Activated T-cell treated with anti-CD3 and anti-CD28 coated beads for 24 hours (primary cell): ENCODE measurements at places on chromosomes 2 and 18.

DNA sequence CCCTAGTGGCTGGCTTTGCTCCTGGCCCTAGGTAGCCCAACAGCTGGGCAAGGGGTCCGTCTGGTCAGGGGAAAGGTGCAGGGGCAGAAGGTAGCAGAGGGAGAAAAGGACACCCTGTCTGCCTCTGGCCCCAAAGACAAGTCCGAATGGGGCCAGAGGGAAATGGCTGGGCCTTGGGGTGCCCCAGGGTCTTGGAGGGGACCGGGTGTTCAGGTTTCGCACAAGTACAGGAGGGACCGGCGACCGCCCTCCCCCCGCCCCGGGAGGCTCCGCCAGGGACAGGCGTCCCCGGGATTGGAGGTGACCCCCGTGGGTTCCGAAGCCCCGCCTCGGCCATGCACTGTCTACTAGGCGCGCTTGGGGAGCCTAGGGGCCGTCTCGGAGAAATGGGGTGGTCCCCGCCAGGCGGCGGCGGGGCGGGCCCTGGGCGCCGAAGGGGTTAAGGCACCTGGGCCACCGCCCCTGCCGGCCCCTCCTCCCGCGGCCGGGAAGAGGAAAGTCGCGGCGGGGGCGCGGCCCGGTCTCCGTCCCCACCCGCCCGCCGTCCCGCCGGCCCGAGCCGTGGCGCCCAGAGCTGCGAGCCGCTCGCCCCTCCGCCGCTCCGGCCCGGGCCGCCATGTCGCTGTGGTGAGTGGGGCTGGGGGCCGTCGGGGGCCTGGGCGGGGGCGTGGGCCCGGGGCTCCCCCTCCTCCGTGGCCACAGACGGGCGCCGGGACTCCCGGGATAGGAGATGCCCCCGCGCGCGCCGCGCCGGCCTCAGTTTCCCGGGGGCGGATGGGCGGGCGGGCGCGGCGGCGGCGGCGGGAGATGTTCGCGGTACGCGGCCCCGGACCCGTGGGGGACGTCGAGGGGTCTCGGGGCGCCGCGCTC lies at the start of gene B3GNT7:
B3GNT7 (plus strand) TSS at position 523 of the 870 bp plus-strand sequence; CDS start at position 617, 94 bp downstream.
- no peak for DNase-seq

- DNase-seq: no peak
Observed at GRCh38 chr2:219124381-219125110, 36.1 kb downstream of the NHEJ1 start.

DNA sequence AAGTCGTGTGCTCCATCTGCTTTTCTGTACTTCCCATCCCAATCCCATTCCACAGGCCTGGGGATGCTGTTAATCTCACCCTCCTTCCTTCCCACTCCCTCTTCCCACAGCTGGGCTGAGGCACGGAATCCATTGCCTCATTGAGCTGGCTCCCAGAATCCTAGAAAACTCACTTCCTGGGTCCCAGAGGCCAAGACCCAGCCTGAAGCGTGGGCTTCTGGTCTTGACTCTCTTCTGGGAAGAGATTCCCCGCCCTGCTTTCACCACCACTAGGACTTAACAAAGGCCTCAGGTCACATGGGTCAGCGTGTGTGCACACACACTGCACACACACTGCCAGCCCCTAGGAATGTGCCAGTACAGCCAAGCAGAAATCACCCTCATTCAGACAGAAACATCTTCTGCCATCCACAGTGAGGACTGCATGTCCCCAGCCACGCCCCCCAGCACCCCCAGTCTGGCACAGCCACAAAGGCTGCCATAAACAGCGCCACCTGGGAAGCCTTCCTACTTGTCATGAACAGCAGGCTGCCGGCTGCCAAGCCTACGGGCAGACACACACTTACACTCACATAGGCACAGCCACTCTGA lies 165.8 kb downstream of the TNS1 start:
- no peak for DNase-seq

- DNase-seq: no peak
Observed at GRCh38 chr18:10041180-10041579, 127.4 kb downstream of the VAPA start.

DNA sequence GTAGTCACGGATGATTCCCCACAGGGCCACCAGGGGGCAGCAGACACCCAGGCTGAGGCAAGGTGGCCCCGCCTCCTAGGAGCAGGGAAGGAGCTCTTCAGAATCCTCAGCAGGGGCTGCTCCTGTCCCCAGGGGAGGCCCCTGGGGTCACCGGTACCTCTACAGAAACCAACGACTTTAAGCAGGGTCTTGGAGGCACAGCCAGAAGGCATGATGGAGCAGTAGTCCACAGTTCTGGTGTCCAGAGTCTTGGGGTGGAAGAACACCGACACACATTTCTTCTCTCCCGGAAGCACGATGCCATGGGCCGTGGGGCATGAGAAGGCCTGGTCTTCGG lies 11.5 kb downstream of the CFAP65 start:
- DNase-seq: peak; percentile 69

GRCh38 chr2:152334701-152335015 lies 316 bp upstream of the FMNL2 start:
- DNase-seq: no peak

- DNase-seq: no peak
Observed at GRCh38 chr2:102677244-102678215, 58.2 kb downstream of the SLC9A2 start.

DNA sequence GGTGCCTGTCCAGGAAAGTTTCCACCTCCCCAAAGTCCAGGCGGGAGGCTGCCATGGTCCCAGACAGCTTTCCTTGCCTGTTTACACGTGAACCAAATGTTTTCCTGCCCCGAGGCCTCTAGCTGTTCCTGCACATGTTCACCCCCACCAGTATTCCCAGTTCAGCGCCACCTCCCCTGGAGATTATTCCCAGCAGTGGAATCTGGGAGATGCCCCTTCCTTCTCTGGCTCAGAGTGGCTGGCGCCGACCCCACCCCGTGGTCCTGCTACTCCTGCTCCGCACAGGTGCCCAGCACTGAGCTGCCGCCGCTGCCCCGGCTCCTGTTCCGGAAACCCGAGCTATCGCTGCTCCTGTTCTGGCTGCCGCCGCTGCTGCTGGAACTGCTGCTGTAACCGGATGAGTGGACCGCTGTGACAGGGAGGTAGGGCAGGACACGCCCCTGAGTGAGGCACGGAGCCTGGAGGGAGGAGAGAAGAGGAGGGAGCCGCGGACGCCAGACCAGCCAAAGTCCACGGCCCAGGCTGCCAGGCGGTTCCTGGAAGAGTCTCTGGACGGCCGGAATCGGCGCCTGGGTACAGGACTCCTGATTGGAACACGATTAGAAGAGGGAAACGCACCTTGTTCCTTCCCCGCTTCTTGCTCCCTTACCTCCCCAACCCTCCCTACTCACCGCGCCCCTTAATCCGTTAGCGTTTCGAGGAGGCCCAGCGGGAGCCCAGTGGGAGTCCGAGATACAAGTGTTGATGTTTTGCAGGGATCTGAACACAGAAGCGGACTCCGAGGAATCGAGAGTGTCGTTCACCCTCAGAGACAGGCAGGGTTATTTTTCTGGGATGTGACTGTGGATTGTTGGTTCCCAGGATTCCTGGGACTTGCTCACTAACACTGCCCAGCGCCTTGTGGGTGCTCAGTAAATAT lies at the start of gene PDE11A:
PDE11A (minus strand) TSS at position 395 of the 919 bp plus-strand sequence; CDS start at position 55, 340 bp downstream.
- peak; percentile 16 for DNase-seq

- no peak for DNase-seq
Observed at GRCh38 chr2:173205375-173205774, 129.7 kb downstream of the MAP3K20 start.

- no peak for DNase-seq
Observed at GRCh38 chr2:190582736-190583506, 48.4 kb upstream of the NEMP2 start.

GRCh38 chr18:22170421-22171257 lies 1.2 kb downstream of the GATA6 start:
- DNase-seq: no peak

DNA sequence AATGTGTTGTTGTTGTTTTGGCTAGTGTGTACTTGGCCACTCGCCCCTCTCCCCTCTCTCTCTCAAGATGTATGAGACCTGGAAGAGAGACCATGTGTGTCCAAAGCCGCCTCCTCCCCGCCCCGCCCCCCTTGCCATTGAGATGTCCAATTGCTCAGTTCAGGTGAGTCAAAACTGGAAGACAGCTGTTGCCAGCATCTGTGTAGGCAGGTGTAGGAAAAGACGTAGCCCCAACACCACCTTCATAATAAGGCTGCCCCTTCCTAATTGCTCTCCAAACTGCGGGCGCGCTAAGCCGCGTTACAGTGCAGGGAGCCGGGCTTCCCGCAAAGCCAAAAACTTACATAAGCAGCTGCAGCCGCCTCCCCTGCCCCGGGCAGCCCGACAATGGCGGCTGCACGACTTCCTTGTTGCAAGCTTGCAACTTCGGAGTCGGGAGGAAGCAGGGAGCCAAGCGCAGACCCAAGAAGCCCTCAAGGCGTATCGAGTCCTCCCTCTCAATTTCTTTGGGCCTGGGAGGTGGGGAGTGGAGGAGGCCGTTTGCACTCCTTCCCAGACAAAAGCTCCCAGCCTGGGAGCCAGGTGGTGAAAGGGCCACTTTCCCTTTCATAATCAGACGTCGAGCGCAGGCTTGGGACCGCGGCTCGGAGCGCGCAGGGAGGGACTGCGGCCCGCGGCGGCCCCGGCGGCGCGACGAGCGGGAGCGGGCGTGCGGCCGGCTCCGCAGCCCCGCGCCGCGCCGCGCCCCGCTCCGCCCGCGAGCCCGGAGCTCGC lies 882 bp downstream of the ZBTB14 start:
- peak; percentile 44 for DNase-seq

- DNase-seq: no peak
Observed at GRCh38 chr2:222521099-222521498, 96.8 kb downstream of the SGPP2 start.

GRCh38 chr2:69100220-69100723 lies 87.3 kb downstream of the ANTXR1 start:
- DNase-seq: no peak

DNA sequence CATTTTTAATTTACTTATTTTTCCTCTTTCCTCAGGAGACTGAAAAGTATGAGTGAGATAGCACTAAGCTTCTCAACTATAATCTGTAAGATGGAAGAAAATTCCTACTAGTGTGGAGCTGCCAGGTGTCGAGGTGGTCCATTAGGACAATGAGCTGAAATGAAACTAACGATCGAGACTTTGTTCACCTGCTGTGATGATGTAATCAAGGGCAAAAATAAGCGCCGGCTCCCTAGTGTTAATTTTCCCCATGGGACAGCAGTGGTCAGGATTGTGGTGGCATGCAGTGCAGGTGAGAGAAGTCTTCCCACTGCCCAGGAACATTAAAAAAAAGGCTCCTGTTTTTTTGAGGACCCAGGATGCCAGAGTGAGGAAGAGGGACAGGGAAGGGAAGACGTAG lies 859.1 kb upstream of the GCFC2 start:
- no peak for DNase-seq

DNA sequence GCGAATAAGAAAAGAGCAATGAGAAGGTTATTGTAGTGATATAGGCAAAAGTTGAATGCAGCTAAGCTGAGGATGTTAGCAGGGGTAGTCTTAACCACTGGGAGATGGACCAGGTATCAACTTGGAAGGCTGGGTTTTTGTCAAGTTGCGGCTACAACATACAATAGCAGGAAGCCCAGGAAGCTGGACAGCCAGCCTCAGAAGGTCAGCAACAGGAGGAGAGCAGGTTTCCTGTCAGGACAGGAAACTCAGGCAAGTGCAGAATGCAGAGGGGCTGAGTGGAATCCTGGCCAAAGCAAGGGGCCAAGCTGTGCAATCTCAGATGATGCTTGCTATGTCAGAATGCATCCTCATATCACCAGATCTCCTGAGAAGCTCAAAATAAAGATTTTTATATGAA lies 530.0 kb upstream of the ID2 start:
- no peak for DNase-seq

DNA sequence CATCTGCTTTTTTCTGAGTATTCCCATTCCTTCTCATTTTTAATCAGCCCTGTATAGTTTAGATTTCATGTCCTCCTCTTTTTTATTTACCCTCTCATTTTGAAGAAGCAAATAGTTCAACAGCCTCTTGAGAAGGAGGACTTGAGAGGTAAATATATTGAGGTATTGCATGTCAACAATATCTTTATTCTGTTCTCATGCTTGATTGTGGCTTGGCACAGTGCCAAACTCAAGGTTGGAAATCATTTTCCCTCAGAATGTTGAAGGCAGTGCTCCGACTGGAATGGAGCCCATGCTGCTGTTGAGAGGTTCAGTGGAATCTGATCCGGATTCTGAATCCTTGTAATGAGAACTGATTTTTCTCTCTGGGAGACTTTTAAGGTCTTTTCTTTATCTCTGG lies 31.0 kb upstream of the GALNT3 start:
- no peak for DNase-seq

DNA sequence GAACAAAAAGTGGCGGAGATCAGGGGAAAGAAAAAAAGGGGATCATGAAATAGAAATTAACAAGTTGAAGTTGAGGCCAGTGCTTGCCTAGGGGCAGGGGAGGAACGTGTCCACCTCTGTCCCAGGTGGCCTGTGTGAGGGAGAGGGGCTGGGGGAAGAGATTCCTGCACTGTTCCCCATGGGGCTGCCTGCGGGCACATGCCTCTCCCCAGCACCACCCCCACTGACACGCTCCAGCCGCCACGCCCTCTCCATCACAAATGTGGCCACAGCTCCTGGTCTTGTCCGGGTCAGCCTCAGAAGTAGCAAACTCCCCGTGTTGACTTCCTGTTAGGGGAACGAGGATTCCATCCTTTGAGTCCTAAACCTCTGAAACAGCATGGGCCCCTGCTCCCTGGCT lies 161.2 kb downstream of the GLI2 start:
- no peak for DNase-seq

DNA sequence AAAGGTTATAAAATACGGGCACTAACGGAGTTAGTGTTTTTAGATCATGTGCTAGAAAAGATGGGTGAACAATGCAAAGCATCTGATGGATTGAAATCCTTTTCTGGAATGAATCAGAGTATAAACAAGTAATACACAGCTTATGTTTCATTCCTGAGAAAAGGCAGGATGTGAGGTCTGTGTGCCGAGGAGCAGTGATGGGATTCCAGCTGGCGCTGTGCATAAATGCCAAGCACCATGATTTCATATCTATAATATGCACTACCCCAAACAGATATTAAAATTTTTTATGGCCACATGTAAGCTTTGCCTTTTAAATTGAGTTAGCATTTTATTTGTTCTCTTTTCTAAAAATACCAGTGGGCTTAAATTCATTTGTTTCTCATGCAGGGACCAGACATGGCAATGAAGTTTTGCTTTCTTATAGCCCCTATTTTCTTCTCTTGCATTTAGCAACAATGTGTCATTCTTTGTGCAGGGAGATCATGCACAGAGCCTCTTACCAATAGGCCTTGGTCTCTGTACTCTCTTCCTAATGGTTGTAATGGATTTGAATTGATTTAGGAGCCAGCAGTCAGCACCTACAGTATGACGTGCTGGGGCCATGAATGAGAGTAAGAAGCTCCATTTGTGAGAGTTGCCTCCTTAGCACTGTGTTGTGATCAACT lies 323.9 kb downstream of the SLC8A1 start:
- DNase-seq: no peak

GRCh38 chr2:24682304-24682703 lies 110.9 kb downstream of the PTRHD1 start:
- DNase-seq: no peak
